ENCODE measurements at places on chromosomes 7 and 10. TPM values are rescaled to one million over a fixed set of nuclear protein-coding genes. Genes with fewer than 3 reads are reported as not detected.

TMEM176A gene
- total RNA-seq = not detected

NODAL gene
- not detected for total RNA-seq

STEAP1 gene
- 0.50 TPM for total RNA-seq

BHLHA15 gene
- 0.41 TPM for total RNA-seq

POLR1F gene
- total RNA-seq = 41.1 TPM

CPA2 gene
- total RNA-seq = 0.14 TPM

WNT2 gene
- total RNA-seq = not detected

ALOX5 gene
- total RNA-seq = 0.21 TPM

GPR26 gene
- total RNA-seq = not detected

RAB19 gene
- 12.5 TPM for total RNA-seq

LIPN gene
- not detected for total RNA-seq

ANKRD30A gene
- not detected for total RNA-seq

GRCh38 chr10:124386186-124387077, 32.3 kb downstream of the OAT start:
- DNase-seq = no peak

- DNase-seq = no peak
Observed at GRCh38 chr10:131655101-131655849, 245.5 kb upstream of the PPP2R2D start.

DNA sequence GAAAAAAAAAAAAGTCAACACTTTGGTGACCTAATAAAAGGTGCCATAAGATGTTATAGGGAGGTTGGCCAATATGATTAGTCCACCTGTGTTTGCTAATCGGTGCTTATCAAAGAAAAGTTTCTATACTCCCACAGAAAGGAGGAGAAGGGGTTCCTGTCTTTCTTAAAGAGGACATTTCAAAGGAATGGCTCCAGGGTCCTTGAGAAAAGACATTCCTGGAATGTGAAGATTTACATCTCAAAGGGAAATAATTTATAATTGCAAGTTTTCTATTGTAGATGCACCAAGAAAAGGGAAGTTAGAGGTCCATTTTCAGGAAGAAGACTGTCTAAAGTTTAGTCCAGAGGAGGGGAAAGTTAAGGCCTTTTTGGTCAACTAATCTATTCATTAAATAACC, 715.3 kb downstream of the NXPH1 start:
- no peak for DNase-seq

DNA sequence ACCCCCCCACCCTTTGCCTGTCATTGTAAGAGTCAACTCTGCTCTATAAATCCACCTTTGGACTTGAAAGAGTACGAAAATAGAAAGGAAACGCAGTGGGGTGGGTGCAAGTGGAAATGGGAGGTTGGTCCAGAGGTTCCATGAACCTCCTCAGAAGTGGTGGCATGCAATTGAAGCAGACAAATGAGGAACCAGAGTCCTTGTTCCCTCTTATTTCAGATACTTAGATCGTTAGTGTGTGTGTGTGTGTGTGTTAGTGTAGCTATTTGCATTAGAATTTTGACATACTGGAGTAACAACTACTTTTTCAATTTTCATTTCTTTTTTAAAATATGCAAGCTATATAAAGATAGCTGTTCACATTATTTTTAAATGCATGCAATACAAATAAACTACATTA, 18.1 kb upstream of the TFAM start:
- no peak for DNase-seq

GRCh38 chr10:100567826-100568225, 32.1 kb downstream of the HIF1AN start:
- no peak for DNase-seq

DNA sequence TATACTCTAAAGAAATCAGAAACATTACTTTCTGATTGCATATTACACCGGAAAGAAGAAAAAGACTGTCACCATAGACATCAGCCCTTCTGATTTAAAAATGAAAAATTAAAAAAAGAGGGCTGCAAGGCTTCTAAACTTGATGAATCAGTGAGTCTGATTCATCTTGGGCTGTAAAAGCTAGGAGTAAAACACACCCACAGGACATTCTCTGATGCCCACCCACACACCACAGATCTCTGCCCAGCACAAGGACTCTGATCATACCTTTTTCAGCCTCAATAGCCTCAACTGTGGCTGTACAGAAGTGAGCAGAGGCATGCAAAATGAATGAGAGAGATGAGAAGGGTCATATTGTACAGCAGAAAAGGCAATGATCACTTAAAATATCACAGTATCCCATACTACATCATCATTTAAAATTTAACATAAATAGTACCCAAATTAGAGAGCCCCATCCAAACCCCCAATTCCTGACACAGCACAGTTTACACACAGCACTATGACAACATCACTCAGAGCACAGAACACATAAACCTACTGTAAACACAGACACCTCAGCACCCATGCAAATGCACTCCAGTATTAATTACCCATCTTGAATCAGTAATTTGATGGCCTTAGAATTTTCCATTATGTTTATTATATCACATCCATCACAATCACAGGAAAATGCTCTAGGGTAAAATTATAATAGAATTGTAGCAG, 6.4 kb upstream of the MSS51 start:
- DNase-seq = no peak

DNA sequence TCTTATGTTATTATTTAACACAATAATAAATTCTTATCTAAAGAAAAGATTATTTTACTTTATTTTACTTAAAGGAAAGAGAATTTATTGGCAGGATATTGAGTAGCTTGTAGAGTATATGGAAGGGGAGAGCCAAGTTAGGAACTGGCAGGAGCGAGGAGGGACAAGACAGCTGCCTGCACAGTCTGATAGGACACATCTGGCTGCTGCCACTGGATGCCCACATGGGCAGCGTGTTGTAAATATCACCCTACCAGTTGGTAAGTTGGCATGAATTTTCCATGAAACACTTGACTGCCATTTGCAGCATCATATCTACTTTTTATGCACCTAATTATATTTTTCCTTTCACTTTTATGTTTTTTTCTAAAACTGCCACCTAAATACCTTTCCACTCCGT, 19.6 kb downstream of the SRI start:
- no peak for DNase-seq

GRCh38 chr10:62653254-62653653, 151.3 kb upstream of the ADO start:
- no peak for DNase-seq

- DNase-seq = no peak
Observed at GRCh38 chr7:142772051-142772450, 1.3 kb downstream of the PRSS2 start.

GRCh38 chr7:150982351-150982750, 4.2 kb upstream of the KCNH2 start:
- no peak for DNase-seq

DNA sequence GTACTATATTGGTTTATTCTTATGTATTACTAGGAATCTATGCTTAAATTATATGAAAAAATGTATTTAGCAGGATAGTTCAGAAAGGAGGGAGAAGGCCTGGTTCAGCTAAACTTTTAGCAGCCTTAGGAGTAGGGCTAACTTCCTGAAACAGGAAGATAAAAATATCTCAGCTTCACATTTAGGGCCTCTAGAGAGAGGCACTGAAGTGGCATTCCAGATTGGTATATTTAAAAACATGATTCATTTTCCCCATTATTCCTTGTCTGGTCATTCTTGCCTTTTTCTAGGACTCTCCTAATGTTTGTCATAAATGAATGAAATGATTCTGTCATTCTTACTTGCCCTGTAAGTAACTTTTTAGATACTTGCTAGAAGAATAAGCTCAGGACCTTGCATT, 63.0 kb upstream of the CYP26C1 start:
- DNase-seq = no peak

GRCh38 chr7:147721962-147722830, 868.4 kb upstream of the C7orf33 start:
- no peak for DNase-seq

DNA sequence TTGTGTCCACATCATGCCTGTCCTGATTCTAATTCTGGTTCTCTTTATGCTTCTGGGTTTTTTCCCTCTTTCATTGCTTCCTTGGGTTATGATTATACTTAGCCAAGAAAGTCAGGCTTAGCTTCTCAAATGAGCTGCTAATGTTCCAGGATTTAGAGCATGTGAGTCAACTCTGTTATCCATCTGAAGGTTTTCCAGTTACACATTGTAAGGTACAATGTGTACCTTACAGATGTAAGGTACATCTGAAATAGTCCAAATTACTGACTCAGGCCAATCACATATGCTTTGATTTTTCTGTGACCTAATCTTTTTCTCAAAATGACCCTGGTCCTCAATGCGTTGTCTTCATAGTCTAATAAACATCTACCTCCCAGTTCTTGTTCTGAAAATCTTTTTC, 13.3 kb upstream of the MIOS start:
- no peak for DNase-seq

- DNase-seq = no peak
Observed at GRCh38 chr7:132220060-132220459, 356.2 kb downstream of the PLXNA4 start.

- DNase-seq = no peak
Observed at GRCh38 chr7:43164757-43165156, 52.3 kb downstream of the HECW1 start.

DNA sequence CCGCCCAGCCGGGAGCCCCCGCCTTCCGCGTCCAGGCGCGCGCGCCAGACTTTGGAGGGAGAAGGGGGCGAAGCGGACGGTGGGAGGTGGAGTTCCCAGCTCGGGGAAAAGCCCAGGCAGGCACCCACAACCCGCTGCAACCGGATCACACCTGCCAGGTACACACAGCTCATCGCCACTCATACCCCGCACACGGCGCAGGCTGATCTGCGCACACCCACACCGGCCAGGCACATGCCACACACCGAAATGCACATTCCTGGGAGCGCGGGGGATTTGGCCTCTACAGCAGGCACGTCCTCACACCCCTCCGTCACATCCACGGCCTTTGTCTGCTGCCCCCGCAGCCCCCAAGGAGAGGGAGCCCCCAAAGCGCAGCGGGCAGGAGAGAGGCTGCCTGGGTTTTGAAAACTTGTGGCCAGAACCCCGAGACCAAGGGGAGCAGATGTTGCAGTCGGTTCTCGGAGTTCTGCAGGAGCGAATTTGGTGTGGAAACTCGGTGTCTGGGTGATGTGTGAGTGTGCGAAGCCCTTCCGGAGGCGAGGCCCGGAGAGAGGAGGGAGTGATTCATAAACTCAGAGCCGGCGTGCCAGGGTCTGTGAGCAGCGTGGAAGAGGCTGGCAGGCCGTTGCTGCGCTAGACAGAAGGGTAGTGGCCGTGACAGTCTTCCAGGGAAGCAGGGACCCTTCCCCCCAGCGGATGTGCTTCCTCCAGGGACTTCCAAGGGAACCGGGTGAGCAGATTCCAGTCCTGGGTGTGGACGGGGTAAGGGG, 734 bp downstream of the CHST3 start:
- DNase-seq = no peak

DNA sequence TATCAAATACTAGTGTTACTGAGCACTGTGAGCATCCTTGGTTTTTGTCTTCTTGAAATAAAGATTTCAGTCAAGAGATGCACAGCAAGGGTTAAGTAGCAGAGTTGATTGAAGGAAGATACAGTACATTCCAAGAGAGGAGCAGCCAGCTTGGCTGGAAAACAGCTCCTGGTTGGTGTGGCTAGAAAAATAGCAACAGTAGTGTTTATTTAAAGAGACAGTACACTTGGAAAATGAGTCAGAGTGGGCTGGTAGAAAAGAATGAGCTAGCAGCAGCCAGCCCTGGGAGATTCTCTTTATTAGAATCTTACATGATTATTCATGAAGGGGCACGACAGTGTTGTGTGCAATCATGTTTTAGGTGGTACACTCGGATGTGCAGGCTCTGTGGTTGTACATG, 1016.4 kb upstream of the SORCS1 start:
- DNase-seq = no peak

DNA sequence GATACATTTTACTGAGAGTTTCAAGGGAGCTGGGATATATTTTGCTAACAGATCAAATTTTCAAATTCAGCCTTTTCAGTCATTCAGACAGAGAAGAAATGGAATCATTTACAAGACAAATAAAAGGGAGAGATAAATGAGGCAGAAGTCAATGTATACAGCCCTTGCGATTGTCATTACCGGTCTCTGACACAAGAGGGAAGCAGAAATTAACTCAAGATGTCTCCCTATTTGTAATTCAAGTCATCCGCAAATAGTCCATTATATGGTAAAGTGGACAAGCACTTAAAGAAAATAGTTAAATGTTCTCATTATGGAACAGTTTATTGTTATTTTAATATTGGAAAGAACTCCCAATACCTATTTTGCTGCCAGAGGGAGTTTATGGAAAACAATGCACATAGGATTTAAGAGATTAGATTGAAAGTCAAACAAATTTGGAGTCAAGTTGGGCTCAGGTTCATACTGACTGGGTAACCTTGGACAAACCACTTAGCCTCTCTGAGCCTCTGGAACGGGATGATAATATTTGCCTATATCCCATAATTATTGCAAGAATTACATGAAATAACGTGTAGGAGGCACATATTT, 89.3 kb upstream of the PRKCQ start:
- DNase-seq = no peak
